ENCODE measurements at places on chromosomes 4 and X.

GRCh38 chrX:54564936-54565335 is 34.9 kb downstream of the GNL3L start:
- DNase-seq, result no peak

- no peak for DNase-seq
Observed at GRCh38 chr4:94408549-94409374, 43.0 kb upstream of the PDLIM5 start.

- DNase-seq, result no peak
Observed at GRCh38 chr4:37455301-37456131, 211.0 kb downstream of the NWD2 start.

DNA sequence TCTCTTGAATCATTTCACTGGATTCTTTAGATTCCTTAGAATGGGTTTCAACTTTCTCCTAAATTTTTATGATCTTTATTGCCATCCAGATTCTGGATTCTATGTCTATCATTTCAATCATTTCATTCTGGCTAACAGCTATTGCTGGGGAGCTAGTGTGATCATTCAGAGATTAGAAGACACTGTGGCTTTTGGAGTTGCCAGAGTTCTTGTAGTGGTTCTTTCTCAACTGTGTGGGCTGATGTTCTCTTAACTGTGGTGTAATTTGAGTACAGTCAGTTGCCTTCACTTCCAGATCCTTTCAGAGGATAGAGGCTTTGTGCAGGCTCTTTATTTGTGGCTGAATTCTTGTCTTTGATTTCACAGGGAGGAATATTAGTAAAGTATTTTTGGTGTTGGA is 12.1 kb upstream of the CSN2 start:
- no peak for DNase-seq

DNA sequence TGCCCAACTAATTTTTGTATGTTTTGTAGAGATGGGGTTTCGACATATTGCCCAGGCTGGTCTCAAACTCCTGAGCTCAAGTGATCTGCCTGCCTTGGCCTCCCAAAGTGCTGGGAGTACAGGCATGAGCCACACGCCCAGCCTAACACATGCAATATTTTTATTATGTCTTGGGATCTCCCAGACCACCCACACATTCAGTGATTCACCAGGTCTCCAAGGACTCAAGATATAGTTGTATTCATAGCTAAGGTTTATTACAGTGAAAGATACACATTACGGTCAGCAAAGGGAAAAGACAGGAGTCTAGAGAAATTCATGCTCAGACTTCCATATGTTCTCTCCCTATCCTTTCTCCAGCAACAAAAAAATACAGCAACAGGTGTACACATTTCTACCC is 25.5 kb upstream of the FAM120C start:
- no peak for DNase-seq

DNA sequence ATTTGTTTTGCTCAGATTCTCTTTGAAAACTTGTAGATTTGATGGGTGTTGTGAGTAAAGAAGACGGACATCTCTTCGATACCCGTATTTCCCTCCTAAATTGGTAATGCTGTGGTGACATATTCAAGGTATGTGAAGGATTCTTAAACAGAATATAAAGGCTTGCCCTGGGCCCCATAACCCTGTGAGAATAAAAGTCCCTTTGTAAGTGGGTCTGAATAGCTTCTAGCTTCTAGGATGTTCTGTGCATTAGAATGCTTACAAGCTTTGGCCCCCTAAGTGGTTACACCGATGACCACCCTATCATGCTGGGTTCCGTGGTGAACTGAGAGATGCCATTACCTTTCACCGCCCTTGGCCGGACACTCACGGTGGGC is 574 bp upstream of the MOB1B start:
- no peak for DNase-seq

DNA sequence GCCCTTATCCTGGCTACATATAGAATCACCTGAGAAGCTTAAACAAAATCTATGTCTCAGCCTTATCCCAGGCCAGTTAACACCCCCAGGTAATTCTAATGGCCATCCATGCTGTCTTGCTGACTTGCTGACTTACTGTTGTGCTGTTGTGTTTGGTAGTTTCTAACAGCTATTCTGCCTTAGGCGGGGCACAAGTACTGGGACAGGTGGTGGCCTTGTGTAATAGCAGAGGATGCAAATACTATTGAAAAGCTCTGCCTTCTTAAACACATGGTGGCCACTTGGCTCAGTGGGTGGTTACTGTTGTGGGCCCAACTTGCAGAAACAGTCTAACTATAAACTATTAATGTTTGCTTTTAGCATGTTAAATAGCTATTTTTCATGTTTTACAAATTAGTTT is 56.2 kb downstream of the CDS1 start:
- DNase-seq, result no peak
